ENCODE measurements at places on chromosomes 3 and 15.

- DNase-seq, result no peak
These were observed 33.4 kb downstream of the LEKR1 start for GRCh38 chr3:156859578-156859977.

GRCh38 chr15:60416484-60416883, 18.7 kb upstream of the ANXA2 start:
- DNase-seq, result no peak

DNA sequence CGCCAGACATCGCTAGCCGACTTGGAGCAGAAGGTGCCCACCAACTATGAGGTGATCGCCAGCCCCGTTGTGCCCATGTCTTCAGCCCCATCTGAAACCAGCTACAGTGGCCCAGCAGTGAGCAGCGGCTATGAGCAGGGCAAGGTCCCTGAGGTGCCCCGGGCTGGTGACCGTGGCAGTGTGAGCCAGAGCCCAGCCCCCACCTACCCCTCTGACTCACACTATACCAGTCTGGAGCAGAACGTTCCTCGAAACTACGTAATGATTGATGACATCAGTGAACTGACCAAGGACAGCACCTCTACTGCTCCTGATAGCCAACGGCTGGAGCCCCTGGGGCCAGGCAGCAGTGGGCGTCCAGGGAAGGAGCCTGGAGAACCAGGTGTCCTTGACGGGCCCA, 12.9 kb upstream of the APEH start:
- no peak for DNase-seq

DNA sequence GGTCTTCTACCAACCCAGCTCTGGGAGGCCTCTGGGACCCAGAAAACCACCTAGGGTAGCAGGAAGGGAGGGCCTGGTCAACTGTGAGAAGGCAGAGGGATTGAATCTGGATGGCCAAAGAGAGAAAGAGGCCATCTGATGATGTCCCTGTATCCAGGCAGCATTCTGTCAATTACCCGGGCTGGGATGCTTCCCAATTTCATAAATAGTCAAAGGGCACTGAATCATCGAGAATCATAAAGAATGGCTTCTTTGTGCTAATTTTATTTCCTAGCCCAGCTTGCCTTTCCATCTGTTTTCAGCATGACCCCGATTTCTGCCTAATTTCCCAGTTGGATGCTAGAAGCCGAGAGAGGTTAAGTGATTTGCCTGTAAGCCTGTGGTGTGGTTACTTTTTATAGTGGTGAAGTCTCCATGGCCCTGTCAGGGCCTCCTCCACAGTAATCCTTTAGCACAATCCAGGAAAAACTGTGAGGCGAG, 129.2 kb downstream of the FAM43A start:
- DNase-seq, result no peak

DNA sequence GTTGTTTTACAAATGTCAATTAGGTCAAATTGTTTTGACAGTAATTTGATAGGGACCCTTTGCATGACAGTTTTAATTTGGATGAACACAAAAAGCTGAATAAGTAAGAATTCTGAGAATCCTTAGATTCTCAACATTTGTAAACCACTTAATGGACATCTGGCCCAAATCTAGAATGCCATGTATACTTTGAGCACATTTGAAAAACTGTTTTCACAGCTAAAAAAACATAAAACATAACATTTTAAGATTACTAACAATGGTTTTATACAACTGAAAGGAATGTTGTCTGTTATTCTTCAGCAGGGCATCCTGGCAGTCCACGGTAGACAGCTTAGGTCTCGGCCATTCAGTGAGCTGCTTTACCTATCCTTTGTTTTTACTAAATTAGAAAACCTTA, 34.5 kb upstream of the TM2D3 start:
- no peak for DNase-seq

GRCh38 chr3:188706176-188706575, 465.6 kb upstream of the TPRG1 start:
- no peak for DNase-seq

DNA sequence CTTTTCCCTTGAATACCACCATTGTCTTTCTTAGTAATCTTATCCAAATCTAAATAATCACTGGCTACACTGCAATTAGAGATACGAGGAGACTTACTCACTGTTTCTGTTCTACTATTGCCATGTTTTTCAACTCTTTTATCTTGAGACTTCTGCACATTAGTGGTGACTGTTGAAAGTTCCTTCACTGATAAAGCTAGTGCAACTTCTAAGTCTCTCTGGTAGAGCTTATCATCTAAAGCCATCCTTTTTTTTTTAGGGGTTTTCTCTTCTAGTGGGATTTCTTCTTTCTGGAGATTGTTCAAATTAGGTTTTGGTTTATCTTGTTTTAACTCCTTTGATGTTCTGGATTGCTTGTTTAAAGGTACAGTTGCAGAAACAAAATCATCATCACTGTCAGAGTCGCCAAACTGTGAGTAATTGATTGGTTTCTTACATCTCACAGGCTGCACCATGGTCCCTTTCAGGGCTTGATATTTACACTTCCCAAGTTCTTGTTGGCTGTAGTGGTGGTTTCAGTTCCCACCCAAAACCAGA, 37.7 kb downstream of the NCK1 start:
- DNase-seq, result no peak

- no peak for DNase-seq
These were observed 2.8 kb downstream of the MAGI1 start for GRCh38 chr3:66035763-66036477.

GRCh38 chr3:9512456-9513045, 41.1 kb downstream of the LHFPL4 start:
- DNase-seq, result no peak

GRCh38 chr3:15467227-15468181, 40.1 kb downstream of the EAF1 start:
- no peak for DNase-seq
